SW 1271 (cell line): ENCODE measurements at places on chromosomes 5 and 9.

DNA sequence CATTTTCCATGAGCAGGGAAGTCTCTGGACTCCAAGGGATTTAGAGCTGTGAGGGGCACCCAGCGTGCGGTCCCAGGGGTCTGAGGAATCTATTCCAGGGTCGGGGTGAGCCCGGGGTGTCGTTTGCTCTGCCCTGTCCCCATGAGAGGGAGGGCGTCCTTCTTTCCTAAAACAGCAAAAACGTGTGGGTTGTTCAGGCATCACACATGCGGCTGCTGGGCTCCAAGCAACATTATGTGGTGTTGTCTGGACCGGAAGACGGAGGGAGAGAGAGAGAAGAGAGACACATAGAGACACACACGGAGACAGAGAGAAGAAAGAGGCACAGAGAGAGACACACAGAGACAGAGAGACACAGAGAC is 42.7 kb upstream of the COL5A1 start:
- no peak for DNase-seq

GRCh38 chr5:144141585-144141984 is 28.9 kb downstream of the YIPF5 start:
- DNase-seq, result no peak

DNA sequence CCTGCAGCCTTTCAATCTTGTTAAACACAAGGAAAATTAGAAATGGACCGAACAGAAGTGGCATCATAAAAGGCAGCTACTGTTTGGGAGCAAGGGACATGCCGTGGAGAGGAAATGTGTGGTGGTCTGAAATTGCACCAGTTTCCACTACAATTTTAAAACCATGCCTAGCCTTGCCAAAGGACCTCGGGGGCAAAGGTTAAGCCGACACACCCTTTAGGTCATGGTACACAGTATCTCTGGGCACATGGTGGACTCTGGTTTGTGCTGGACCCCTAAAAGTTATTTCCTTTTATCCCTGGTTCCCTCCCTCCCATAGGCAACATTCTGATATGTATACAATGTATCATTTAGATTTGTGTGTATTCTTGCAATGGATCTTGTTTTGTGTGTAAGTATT is 78.0 kb downstream of the F2RL2 start:
- DNase-seq, result no peak

- no peak for DNase-seq
These were observed 45.6 kb downstream of the USP20 start for GRCh38 chr9:129880654-129881546.

- DNase-seq, result no peak
These were observed 22.6 kb downstream of the DUSP1 start for GRCh38 chr5:172748341-172748843.

GRCh38 chr9:124611106-124611505 is 103.9 kb upstream of the NR5A1 start:
- no peak for DNase-seq

DNA sequence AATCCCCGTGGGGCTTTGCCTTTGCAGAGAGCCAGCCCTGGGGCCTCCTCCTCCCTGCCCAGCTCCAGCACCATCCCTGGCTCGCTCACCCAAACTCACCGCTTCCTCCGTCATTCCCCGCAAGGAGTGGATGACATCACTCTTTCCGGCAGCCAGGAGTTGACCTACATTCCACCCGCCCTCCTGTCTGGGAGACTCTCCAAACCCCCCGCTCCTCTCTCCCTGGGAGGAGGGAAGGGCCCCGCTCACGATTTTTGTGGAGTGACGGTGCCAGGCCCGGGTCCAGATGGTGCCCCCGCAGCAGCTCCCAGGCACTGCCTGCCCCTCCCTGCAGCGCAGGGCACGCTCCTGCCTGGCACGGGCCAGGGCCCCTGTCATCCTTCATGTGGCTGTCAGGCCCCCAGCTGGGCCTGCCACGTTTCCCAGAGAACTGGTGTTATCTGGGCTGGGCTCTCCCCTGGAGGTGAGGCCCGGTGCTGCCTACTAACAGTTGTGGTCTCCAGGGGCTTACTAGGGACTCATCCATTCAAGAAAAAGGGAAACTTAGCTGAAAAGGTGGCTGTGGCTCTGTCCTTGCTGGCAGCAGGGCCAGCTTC is 52.3 kb downstream of the NTNG2 start:
- no peak for DNase-seq

- DNase-seq, result no peak
These were observed 436.7 kb downstream of the CETN3 start for GRCh38 chr5:89972901-89973300.

- DNase-seq, result no peak
These were observed 303.0 kb downstream of the FBXL17 start for GRCh38 chr5:108078882-108079281.

DNA sequence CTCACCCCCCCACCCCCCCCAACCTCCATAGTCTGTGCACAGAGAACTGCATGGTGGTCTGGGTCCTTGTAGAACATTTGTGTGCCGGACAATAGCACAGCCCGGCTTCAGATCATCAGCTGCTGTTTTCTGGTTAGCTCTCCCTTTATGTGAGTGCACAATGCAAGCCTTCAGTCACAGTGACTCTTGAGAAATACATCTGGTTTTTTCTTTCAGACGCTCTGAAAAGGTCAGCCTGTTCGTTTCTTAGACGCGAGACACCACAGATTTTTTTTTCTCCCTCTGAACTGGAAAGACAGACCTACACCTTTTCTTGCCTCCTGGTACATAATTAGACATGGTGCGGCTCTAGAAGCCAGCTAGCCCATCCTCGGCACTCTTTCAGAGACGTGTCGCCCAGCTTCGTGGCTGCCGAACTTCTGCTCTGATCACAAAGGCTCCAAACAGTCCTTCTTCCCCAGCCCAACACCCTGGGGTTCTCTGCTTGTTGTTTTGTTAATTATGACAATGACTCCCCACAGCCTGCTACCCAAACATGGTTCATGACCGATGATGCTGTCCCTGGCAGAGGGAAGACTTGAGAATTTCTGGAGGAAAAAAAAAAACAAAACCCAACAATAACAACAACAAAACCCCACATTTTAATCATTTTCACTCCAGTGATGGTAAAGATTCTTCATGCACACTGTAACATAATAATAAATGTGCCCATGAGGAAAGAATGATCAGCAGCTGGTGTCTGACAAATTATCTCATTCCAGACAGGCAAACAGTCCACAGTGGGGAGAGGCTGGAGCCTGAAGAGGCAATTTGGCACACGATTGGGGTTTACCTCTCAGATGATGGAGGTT is 241.4 kb upstream of the ZNF462 start:
- DNase-seq, result no peak

GRCh38 chr5:173923218-173924095 is 35.3 kb downstream of the CPEB4 start:
- no peak for DNase-seq

DNA sequence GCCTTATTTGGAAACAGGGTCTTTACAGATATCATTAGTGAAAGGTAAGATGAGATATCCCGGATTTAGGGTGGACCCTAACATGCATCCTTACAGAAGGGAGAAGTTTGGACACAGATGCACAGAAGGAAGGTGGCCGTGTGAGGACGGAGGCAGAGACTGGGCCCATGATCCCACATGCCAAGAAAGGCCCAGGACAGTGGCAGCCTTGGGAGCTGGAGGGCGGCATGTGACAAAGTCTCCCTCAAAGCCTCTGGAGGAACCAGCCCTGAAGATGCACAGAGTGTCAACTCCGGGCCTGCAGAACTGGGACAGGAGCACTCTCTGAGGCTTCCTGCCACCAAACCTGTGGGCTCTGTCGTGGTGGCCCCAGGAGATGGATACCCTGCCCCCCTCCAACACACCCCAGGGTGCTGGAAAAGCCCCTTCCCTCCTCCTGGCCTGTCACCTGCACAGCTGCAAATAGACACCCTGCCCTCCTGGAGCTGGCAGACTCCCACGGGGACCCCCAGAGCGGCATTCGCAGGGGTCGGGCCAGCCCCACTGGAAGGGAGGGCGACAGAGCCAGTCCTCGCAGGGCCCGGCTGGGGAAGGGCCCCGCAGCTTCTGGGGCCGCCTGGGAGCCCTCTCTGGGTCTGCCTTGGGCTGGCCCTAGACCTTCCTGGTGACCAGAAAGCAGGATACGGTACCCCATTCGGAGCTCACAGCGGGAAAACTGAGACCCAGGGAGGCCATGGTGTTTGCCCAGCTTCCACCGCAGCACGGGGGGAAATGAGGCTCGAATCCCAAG is 7.9 kb downstream of the NACC2 start:
- DNase-seq, result no peak

DNA sequence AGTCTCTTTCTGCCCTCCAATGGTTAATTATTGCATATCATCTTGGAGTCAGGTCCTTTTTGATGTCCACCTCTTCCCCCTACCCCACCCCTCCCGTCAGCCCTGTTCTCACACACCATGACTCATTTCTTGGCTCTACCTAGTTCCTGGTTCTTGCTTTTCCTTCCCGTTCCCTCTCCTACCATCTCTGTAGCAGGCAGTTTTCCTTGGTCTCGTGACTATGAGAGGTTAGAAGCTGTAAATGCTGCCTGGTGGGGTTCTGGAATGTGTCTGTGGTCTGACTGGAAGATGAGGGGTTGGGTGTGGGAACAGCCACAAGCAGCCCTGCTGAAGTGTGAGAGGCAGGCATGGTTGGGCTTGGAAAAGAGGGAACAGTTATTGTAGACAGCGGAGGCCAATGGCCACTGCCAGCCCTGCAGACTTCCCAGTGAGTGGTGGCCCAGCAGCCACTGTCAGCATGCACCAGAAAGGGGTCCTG is 18.2 kb downstream of the SLC22A5 start:
- peak; percentile 76 for DNase-seq

GRCh38 chr5:146040527-146040926 is 64.8 kb downstream of the PLAC8L1 start:
- no peak for DNase-seq

GRCh38 chr9:100350188-100350587 is 2.6 kb downstream of the TEX10 start:
- no peak for DNase-seq

GRCh38 chr5:136427426-136427825 is 62.1 kb upstream of the TRPC7 start:
- no peak for DNase-seq

GRCh38 chr9:29212397-29213387 is 1639.4 kb upstream of the C9orf72 start:
- DNase-seq, result no peak

DNA sequence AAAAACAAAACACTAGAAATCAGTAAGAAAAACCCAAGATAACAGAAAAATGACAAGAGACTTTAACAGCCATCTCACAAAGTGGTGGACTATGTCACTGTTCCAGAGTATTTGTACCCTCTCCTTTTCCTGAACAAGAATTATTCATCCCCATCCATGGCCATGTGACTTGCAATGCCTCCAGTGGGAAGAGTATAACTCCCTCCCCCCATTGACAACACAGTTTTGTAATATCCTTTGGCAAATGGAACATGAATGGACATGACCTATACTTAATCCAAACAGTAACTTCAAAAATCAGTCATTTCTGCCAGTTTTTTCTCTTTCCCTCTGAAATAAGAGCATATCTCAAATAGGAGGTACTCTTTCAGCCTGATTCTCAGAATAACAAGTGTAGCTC is 33.9 kb downstream of the PTBP3 start:
- DNase-seq, result no peak

DNA sequence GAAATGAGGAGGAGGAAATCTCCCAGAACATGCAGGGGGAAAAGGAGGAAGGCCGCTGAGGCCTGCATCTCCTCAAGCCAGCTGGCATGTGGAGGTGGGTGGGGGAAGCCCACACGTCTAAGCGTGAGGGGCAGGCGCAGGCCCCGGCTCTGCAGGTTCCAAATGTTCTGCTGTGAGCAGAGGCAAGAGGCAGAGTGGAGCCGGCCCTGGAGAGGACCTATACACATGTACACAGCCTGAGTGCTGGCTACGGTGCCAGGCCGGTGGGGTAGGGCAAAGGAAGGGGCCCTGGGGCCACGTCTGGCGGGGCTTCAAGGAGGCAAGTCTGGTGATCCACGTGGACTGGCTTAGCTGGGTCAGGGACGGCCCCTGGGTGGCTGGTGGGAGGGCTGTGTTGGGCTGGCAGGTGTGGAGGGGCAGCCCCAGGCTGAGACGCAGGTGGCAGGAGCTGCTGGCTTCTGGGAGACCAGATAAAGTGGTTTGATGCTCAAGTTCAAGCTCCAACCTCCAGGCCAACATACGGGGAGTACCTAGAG is 26.4 kb downstream of the LPCAT1 start:
- DNase-seq, result no peak

- no peak for DNase-seq
These were observed 44.9 kb upstream of the CDH18 start for GRCh38 chr5:20032896-20033295.

GRCh38 chr9:37105234-37105633 is 15.1 kb upstream of the ZCCHC7 start:
- DNase-seq, result no peak

DNA sequence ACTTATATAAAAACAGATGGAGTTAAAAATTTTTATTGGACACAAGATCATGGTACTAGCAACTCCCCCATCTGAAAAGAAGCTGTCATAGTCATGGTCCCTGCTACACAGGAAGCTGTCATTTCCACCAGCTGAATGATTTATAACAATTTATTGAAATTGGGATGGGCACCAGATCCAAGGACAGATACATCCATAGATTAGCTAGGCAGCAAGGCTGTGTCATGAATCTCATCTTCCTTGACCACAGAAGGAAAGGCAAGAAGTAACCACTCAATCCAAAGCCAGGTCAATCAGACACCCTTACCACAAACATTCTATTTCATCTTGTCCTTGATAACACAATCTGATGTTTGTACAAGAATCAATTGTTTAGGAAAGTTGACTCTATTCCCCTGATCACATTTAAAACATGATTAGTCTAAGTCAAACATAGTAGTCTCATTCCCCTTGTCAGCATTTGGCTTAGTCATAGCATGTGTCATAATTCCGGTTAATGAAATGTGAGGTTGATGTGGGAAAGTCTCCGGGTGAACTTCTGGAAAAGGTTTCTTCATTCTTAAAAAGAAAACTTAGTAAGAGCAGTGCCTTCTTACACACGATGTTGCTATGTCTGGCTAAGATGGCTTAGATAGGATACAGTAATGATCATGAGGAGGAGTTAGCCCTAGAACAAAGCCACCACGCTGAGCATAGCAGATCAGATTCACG is 462.6 kb upstream of the PAPPA start:
- peak; percentile 63 for DNase-seq

DNA sequence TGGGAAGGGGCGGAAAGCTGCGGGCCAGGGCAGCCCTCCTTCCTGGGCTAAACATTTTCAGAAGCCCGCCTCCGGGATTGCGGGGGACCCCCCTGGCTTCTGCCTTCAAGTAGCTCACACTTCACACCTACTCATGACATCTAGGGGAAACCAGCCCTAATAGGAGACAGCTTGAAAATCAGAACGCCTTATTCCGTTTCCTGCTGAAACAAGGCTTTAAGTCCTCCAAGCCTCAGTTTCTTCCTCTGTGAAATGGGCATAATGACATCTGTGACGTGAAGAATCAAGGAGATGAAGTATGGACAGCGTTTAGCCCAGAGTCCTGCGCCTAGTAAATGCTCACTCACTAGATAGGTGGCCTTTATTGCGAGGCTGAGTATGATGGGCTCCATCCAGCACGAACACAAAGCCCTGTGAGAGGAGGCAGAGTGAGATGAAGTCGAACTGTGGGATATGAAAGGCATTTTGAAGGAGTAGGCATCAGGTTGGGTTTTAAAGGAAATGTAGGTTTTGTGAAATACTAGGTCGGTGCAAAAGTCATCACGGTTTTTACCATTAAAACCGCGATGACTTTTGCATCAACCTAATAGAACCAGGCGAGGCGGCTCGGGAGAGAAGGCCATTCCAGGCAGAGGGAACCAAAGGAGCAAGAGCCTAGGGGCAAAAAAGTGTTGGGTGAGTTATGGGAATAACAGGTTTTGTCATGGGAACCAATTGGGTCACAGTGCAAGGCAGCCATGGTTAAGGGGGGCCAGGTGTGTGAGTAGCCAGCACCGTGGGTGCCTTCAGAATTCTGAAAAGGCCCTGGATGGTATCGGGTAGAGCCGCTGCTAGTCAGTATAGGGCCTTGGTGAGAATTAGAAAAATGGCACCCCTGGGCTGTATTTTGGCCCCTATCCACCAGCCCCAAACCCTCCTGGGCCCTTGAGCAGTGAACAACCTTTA is 1.0 kb upstream of the TSC1 start:
- no peak for DNase-seq
